Cardiac fibroblast (primary cell): ENCODE measurements at places on chromosomes 11 and 22.

GRCh38 chr11:96303980-96304379 is 39.0 kb downstream of the MAML2 start:
- DNase-seq = no peak

GRCh38 chr11:66291303-66291705 is 390 bp upstream of the TMEM151A start:
- DNase-seq = no peak

DNA sequence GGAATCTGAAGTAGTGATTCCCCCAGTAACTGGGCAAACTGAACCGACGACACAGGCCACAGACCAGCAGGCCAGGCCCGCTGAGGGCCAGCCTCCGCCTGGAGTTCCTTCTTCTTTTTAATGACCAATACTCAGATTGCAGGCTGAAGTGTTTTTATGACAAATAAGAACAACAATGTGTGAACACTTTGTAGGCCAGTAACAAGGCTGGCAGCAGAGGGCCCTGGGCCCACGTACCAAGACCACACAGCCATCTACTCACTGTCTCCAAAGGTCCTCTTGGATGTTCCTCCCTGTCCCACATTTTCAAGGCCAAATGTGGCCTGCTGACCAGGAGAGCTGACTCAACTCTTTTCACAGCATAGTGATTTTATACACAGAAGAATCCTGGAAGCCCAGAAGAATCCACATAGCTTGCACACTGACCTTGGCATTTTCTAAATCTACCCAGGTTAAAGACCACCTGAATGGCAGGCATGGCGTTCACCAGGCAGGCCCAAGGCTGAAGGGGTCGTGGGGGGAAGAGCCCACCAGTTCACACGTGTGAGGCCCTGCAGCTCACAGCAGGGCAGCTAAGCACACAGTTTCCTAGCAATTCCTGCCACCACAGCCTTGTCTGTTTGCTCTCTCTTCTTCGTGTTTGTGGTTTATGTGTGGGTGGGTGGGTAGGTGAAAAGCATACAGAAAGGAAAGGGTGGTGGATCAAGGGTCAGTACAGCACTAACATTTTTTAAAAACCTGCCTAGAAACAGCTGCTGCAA is 13.3 kb downstream of the SMCO4 start:
- no peak for DNase-seq

DNA sequence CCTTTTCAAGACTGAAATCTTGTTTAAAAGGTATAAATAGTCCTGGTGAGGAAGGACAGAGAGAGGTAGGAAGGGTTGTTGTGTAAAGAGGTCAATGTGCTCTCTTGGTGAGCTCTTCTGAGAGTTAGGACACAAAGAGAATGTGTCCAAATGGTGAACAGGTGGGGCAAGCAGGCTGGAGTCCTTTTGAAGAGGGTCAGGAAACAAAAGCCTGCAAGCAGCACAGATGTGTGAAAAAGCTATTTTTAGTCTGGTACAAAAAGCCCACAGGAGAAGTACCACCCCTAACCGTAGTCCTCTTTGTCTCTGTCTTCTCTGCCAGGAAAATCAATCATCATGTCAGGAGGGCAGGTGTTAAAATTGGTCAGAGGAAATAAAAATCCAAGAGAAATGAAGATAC is 54.4 kb upstream of the SYN3 start:
- DNase-seq = no peak

GRCh38 chr11:30956751-30957150 is 370.6 kb upstream of the MPPED2 start:
- DNase-seq = no peak

DNA sequence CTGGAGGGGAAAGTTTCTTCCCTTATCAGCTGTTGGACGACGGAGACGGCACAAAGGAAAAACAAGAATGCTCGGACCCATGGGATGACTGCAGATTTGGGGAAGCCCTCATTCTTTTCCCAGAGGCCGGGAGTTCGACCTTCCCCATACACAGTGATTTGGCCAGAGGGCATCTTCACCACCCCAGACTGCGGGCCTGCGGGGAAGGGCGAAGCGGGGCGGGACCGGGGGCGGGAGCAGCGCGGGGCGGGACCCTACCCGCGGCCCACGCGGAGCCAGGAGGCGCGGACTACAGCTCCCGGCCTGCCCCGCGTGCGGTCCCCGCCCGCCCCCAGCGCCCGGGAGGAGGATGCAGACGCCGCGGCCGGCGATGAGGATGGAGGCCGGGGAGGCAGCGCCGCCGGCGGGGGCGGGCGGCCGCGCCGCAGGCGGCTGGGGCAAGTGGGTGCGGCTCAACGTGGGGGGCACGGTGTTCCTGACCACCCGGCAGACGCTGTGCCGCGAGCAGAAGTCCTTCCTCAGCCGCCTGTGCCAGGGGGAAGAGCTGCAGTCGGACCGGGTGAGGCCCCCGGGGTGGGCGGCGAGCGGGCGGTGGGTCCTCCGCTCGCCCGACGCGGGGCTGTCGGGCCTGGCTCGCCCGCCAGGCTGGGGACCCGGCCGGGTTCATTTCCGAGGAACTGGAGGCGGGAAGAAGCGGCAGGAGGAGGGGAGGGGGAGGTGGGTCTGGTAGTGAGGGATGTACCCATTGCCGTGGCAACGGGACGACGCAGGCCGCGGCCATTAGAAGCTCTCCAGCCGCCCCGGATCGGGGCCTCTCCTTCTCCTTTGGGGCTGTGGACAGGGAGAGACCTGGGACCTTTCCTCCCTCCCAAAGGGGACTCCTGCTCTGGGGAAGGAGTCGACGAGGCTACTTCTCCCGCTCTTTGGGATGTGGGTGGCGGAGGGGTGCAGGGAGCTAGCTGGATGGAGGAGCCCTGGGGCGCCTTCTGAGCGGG is at the start of gene KCTD17:
Gene KCTD17, plus strand, starts transcription at position 352 of the 995 bp plus-strand sequence. Its CDS starts 19 bp downstream, at position 371.
- peak; percentile 76 for DNase-seq

DNA sequence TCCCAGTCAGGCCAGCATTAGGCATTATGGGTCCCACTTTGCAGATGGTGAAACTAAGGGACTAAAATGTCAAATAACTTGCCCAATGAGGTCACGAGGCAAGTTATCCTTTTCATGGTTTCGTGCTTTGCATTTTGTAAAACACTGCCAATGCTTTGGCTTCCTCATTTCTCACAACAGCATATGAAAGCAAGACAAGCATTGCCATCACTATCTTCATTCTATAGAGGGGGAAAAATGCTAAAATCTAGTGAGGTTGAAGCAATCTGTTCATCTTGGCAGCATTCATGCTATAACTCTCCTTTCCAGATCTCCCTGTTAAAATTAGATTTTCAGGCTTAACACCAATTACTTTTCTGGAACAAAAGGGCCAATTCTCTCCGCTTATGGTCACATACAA is 14.8 kb downstream of the FAM181B start:
- DNase-seq = no peak

- no peak for DNase-seq
Measured at GRCh38 chr11:121631456-121631855, 178.7 kb upstream of the SORL1-AS1 start.

- no peak for DNase-seq
Measured at GRCh38 chr11:79960461-79960860, 519.6 kb upstream of the TENM4 start.

- DNase-seq = no peak
Measured at GRCh38 chr11:94822080-94822479, 53.9 kb downstream of the AMOTL1 start.

GRCh38 chr11:72606748-72607468 is 67.3 kb downstream of the PDE2A start:
- DNase-seq = no peak

DNA sequence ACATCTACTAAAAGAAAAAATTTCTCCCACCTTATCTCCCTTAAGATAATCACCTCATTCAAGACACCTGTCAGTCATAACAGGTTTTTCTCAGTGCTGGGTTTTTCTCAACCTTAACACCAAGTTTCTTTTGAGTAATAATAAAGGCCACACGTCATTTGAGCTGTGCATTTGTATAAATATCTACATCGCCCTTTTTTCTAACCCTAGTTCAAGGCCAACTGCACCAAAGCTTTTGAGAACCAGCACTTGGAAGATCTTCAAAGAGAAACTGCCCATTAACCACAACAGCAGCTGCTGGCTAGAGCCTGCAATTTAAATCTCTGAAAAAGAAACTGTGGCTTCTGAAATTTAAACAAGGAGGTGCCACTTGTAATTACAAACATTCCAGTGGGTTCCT is 6.9 kb downstream of the CADM1 start:
- no peak for DNase-seq

GRCh38 chr11:103862802-103863174 is 173.7 kb upstream of the DDI1 start:
- DNase-seq = no peak

- no peak for DNase-seq
Measured at GRCh38 chr22:19434829-19435580, 2.7 kb downstream of the MRPL40 start.

DNA sequence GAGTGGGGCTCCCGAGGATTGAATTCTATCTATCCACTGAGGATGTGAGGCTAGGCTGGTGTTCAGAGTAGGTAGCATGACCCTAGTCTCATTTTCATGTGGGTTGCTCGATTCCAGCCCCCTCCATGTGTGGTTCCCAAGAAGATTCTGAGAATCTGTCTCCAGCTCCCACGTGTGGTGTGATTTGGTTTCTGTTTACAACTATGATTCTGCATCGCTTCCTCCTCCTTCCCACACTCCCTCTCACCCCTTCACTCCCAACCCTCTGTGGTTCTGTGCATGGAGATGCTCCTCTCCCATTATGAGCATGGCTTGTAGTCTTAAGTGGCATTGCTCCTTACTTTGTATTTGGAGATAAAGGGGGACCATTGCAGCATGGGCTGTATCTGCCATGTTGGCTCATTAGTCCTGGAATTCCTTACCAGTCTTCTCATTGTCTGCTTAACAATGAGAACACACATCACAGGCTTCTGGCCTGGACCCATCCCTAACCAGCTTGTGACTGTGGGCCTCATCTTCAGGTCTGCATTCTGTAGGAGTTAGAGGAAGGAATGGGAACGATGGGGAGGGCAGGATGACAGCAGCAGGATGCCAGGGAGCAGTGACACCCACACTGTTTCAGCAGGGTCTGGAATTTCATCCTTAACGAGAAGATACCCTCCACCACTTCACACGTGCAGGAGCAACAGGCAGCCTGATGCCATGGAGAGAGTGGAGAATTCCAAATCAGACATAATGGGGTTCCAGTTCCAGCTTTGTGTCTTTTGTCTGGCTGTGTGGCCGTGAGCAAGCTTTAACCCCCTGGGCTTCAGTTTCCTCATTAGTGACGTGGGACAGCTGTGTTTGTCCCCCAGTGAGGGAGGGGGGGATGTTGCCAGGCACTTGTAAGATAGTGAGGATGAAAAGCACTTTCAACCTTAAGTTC is 86.0 kb downstream of the CCDC81 start:
- peak; percentile 31 for DNase-seq

DNA sequence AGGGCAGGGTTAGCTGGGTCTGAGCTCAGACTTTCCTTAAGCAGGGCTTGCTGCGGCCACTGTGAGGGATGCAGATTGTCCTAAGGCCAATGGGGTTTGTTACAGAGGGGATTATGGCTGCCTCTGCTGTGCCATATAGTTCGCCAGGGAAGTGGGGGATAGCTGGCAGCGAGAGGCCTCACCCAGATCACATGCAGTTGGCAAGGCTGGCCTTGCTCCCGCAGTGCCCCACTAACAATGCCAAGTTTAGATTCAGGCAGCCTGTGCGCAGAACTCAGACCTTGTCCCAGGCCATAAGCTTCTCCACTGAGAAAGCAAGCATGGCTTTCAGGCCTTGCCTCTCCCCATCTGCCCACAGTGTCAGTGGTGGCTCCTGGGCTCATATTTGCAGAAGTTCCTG is 4.7 kb upstream of the APOL2 start:
- no peak for DNase-seq

DNA sequence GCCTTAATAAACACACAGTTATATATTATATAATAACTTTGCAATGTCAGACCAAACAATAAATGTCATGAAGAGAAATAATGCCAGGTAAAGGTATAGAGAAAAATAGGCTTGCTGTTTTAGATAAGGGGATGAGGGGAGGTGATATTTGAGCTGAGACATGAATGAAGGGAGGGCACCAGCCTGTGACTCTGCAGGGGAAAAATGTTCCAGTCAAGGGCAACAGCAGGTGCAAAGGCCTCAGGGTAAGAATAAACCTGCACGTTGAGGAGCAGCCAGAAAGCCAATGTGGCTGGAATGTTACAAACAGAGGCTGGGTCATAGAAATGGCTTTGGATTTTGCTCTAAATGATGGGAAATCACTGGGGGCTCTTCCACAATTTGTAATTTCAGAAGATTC is 519.6 kb downstream of the SOX6 start:
- DNase-seq = no peak

DNA sequence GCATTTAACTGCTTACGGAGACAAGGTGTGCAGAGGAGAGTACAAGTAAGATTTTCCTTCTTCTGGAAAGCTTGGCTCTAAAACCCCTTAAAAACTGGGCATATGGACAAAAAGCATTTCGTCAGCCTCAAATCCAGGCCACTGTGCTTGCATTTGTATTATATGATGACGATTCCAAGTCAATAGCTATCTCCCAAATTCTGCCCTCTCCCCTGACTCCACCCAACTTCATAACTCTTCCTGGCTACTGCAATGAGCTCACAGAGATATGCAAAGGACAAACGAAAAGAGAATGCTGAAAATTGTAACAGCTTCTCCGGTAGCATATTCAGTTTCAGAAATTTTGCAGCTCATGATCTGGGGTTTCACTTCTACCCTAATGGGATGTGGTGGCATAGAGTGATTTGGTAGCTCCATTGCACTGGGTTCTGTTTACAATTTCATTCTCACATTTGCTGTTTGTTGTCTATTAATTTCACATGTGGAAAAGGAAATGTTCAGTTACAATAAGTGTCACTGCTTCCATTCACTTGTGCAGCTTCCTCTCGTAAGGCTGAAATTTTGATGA is 45.6 kb upstream of the CHRM4 start:
- DNase-seq = peak; percentile 14

DNA sequence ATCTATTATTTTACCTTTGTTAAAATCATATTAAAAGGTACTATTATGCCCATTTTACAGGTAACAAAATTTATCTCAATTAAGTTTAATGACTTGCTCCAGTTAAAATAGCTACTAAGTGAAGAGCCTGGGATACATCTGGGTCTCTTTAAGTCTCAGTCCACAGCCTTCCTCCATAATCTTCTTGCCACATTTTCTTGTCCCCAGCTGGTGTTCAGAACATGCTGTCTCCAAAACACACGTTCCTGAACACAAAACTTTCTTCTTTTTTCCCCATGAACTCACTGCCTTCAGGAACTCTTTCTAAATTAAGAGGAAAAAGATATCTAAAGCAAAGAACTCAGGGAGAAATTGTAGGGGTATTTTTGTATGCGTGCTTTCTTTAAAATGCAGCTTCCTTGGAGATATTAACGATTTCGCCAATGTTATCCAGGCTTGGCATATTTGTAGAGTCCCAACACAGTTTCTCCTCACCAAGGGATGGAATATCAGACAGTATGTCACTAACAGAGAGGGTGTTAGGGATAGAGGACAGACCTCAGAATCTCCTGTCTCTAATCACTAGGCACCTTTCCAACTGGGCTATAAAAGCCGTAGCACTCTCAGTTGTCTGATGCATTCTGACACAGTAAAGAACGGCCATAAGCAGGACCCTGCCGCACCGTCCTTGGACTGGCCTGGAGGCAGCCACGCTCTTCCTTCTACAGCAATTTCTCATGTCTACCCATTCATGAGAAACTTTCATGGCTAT is 232.8 kb upstream of the BLID start:
- no peak for DNase-seq
